Activated CD4-positive, CD25-positive, alpha-beta regulatory T cell (primary cell): ENCODE measurements at places on chromosomes 7 and 10.

- DNase-seq, result no peak
Measured at GRCh38 chr7:45566386-45566785, 7.8 kb upstream of the ADCY1 start.

DNA sequence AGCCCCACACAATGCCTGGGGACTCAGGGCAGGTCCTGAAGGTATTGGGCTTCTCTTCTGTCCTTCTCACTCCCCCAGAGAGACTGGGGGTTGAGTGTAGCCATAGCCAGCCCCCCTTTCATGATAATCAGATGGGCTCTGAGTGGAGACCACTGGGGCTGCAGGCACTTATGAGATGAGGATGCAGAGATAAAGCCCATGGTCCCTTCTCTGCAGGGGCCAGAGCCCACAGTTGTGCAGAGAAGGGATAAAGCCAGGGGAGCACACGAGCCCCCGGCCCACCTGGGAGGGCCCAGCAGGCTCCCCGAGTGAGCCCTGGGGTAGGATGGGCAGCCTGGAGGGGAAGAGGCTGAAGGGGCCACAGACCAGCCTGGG, 96.2 kb downstream of the BMS1 start:
- DNase-seq, result no peak

DNA sequence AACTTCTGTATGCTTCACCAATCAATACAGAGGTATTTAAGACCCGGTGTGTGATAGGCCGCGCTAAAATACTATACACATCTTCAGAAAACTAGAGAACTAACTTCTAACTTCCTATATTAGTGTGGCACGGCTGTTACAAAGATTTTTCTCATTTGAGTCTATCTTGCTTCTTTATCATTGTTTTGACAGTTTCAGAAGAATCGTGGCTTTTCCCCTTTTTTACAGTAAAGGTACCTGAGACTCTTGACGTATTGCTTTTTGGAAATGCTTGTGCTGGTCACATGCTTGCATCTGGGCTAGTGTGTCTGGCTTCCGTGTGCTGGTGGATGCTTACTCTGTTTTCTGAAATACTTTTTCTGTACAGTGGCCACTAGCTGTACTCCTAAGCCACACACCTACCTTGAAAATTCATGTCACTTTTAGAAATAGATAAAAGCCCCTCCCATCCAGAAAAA, 12.7 kb downstream of the IKZF1 start:
- DNase-seq, result peak; percentile 20

DNA sequence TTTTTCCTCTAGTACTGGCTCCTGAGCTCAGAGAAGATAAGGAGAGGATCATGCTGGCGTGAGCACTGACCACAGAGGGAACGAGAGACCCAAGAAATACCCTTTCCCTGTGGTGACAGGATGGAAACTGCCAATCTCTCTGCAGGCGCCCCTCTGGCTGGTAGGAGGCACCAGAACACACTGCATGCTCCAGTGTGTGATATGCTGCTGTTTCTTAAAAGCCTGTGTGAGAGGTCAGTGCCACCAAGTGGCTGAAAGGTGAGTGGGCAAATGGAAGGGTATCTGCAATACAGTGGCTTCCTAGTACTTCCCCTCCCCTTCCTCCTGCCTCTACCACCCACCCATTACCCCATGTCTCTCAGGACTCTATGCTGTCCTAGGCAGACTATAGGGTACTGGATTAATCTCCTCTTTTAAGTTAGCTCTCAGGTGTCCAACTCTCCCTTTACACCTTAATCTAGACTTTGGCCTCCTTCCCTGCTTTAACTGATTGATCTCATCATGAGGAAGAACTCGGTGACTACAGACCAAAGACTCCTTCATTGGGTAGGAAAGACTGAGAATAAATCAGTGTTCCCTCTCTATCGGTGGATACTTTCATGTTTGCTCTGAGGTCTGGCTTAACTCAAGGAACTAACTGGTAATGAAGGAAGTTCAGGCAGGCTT, 283.6 kb downstream of the ADRA2A start:
- no peak for DNase-seq

DNA sequence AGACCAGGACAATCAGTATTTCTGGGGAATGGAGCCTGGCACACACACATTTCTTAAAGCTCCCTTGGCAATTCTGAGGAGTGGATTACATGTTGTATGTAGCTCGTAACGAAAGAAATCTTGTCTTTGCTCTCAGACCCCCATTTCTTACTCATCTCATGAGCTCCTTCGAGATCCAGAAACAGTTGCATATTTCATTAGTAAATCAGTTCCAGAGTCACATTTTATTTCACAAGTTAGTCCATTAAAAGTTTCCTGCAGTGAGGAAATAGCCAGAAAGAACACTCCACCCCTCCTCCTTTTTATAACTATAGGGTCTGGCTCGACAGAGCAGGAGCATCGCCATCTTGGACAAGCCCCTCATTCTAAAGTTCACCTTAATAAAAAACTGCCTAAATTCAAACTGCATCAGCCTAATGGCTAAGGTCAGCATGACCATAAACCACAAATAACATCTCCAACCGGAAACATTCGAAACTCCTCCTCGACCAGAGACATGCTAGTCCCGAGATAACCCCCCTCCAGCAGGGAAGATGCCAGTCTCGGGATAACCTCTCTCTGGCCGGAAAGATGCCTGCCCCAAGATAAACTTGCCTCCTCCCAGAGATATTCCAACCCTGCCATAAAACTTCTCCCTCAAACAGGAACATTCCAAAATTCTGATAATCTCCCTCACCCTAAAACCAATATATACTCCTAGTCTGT, 7.4 kb downstream of the EGFR start:
- no peak for DNase-seq

GRCh38 chr7:90850066-90850465, 253.9 kb downstream of the CDK14 start:
- DNase-seq, result no peak

DNA sequence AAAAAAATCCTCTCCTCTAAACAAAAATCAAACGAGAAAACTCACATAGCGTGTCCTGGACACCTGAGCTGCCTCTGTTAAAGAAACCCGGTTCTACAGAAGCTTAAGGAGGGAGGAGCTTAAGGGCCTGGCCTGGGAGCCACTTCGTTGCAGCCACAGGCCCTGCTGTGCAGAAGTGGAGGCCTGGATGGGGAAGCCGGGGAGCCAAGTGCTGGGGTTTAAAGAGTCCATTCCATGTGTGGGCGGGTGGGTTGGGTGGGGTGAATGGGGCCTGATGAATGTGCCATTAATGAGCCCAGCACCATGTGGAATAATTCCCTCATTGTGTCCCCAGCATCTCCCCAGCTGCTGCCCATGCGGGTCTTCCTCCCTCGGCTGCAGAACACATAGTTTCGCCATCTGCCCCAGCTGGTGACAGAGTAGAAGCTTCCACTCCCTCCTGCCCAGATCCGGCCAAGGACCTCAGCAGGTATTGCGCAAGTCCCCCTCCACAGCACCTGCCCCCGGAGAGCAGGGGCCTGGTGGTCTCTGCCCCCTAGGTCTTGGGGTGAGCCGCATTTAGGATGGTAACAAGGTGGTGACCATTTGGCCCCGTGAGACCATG, 127.8 kb upstream of the BTBD16 start:
- DNase-seq, result no peak

DNA sequence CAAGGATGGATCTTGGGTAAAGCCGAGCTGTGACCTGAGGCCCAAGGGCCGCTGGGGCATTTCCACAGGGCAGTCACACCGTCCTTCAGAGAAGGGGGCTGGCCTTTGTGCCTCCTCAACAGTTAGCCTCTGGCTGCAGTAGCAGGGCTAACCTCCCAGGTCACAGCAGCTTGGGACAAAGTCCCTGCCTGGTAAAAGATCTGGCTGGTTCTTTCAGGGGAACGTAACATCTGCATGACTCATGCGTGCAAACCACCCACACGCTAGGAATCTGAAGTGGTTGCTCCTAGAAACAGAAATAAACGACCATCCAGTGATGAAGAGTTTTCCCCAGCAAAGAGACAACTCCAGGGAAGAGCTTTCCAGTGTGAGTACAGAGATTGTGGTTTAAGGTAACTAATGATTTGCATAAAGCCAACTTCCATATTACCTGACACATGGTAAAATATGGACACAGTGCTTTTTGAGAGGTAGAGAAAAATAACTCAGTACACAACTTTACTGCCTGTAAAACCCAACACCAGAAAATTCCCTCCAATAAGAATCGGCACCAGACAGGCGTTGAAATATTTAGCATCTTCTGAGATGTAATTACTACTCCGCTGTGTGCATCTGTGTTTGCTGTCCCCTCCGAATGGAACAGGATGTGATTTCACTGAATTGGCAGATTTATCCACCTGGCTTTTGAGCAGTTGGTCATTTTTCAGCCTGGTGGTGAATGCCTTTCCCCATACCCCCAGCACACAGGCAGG, 84.9 kb upstream of the ADRB1 start:
- DNase-seq, result no peak

DNA sequence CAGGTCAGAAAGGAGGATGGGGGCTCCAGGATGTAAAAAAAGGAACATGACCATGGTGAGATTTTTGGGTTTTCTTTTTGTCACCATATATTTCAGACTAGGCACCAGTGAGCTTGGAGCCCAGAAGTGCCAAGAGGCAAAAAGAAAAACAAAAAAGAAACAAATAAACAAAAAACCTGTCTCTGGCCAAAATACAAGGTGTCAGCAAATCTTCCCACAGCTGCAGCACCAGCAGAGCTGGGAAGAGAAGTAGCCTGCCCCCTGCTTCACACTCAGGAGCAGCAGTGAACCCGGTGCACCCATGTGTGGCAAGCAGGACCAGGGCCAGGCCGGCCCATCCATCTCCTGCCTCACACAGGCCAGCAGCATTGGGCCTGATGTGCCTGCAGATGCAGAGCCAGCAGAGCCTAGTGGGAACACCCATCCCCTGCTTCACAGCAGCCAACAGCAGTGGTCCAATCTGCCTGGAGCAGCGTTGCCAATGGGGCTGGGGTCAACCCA, 34.7 kb upstream of the C10orf71 start:
- DNase-seq, result no peak

- no peak for DNase-seq
Measured at GRCh38 chr7:50287129-50287528, 17.4 kb upstream of the IKZF1 start.

DNA sequence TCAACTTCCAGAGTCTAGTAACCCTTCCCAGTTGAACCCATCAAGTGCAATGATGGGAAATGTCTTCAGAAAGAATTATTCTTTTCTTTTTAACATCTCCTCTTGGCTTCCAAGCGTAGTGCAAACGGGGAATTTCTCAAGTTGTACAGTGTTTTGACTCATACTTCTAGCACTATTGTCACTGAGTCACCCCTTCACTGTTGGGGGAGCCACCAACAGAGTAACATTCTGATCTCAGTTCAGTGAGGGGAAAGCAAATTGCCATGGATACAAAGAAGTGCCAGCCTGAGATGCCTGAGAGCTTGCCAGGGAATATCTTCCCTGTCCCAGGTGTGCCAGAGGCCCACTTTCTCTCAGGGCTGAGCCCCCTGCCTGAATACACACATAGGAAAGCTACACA, 31.0 kb downstream of the CYP3A5 start:
- DNase-seq, result no peak

- no peak for DNase-seq
Measured at GRCh38 chr10:31288962-31289361, 30.1 kb upstream of the ZEB1 start.

GRCh38 chr10:822661-823367, 108.7 kb downstream of the LARP4B start:
- DNase-seq, result no peak

DNA sequence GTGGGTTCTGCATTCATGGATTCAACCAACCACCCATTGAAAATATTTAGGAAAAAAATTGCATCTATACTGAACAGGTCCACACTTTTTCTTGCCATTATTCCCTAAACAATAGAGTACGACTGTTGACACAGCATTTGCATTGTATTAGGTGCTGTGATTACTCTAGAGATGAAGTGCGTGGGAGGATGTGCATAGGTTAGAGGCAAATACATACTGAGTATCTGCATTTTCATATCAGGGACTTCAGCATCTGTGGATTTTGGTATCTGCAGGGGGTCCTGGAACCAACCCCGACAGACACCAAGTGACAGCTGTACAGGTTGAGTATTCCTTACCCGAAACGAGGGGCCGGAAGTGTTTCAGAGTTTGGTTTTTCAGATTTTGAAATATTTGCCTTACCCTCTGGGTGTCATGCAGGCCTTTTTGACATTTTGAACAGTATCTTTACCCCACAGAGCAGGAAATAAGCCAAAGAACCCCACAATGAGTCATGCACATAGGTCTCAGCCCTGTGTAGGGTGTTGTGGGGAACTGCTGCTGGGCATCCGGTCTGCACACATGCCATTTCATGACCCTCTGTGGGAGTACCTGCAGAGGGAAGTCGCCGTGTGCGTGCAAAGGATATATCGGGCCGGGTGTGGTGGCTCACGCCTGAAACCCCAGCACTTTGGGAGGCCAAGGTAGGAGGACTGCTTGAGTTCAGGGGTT, 14.5 kb downstream of the NUDT5 start:
- DNase-seq, result peak; percentile 48

- no peak for DNase-seq
Measured at GRCh38 chr7:93779115-93779514, 111.4 kb downstream of the TFPI2 start.

DNA sequence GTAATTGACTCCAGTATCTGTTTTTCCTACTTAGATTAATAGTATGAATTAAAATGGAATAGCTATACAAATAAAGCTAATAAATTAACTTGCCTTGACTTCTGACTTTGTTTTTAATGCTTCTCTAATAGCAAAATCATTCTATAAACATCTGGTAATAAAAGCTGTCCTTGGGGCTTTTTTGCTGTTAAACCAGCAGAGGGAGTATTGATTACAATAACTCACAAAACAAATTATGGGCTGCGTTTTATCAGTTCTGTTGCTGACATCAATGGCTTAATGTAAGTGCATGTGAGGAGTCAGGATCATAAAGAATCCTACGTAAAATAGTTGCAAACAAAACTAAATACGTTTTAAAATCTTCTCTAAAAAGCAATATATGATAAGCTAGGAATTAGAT, 667.8 kb downstream of the PCDH15 start:
- no peak for DNase-seq

- DNase-seq, result no peak
Measured at GRCh38 chr7:111866787-111867186, 304.5 kb upstream of the IMMP2L start.
